ENCODE measurements at places on chromosomes 6 and 20.

DNA sequence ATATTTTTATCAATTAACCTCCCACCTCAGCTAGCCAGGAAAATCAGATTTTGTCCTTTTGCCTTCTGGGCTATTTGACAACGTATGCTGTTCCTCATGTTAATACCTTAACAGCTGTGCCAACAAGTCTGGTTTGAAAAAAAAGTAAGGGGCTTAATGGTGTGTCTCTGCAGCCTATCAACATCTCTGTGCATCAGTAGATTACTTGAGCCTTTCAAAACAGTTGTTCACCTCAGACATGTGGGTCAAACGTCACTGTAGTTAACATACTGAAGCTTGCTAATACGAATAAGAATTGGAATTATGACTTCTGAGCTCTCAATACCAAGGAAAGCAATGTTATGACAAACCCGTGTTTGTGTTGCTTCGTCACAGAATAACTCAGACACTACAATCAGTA, 23.0 kb downstream of the CEP57L1 start:
- no peak for DNase-seq

GRCh38 chr6:11944111-11944510, 68.0 kb upstream of the HIVEP1 start:
- no peak for DNase-seq

GRCh38 chr6:111624401-111625098, 18.9 kb upstream of the TRAF3IP2 start:
- DNase-seq, result no peak

GRCh38 chr6:8434727-8435092, 635 bp downstream of the SLC35B3 start:
- DNase-seq, result no peak

- no peak for DNase-seq
Observed at GRCh38 chr6:147689398-147689797, 180.9 kb downstream of the SAMD5 start.

DNA sequence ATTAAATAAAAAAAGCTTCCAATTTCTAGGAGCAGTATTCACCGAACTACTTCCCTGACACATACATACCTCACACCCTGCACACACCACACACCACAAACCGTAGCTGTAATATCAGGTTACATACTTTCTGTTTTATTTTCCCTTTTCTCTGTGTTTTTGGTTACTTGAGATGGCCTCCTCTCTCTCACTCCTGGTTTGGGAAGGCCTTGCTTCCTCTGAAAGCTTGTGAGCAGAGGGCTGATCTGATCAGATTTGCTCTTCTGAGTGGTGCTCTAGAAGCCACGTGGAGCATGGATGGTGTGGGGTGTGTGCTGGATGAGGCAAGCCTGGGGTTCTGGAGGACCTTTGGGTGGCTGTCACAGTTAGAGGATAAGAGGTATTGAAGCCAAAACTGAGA, 20.9 kb downstream of the UTRN start:
- DNase-seq, result no peak

- DNase-seq, result no peak
Observed at GRCh38 chr6:149054559-149055194, 262.8 kb upstream of the TAB2 start.

GRCh38 chr20:35698298-35699126, 640 bp downstream of the NFS1 start:
- DNase-seq, result no peak

DNA sequence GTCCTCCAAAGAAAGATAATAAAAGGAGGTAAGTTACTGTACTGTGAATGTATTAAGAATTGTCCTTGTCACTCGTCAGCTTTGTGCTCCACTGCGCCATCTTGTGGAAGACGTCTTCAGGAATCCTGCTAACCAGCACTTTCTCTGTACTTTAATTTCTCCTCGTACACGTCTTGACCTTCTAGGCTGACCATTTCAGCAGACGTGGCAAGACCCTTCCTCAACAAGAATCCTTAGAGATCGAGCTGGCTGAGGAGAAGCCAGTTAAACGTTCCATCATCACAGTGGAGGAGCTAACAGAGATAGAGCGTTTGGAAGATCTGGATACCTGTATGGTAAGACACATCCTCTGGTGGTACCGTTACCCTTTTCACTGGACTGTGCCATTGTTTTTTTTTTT, 95.5 kb upstream of the SCGN start:
- peak; percentile 26 for DNase-seq

DNA sequence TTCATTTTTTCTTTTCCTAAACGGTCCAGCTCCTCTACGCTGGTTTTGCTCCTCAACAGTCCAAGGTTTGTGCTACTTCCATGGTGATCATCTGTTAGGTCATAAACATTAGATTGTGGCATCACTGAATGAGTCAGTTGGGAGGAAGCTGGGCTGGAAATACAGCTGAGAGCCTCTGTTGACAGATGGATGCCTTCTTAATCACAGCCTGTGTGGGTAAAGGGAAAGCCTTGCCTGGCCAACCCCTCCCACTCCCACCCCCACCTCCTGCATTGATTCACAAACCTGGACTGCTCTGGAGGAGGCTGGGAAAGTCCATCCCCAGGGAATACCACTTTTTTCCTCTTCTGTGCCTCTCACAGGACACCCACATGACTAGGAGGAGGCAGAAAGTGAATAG, 180.6 kb upstream of the CCN2 start:
- no peak for DNase-seq

DNA sequence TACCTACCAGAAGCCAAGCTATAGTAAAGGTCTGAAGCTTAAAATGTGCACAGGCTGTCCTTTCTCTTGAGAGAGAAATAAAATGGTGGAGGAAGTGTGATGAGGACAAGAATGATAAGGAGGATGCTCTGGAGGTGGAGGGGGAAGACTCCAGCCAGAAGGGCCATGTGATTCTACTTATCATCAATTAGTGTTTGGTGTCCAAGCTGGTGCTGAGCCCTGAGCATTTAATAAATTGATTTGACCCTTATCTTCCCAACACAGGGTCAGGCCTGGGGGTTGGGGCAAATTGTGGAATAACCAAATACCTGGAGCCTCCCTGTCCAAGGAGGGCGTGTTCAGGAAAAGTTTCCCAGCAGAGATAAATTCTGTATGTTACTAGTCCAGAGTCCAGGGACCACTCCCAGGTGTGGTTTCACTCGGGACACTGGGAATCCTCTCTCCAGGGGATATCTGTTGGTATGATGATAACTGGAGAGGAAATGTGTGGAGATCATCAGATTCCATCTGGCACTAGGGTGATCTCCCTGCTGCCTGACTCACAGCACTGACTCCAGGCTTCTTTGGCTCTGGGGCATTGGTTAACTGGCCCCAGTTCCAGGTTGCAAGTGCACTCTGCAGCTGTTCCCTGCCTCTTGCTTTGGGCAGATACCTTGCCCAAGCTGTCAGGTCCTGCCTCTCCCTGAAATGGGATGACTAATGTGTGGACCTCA, 3.8 kb upstream of the MYBL2 start:
- no peak for DNase-seq

DNA sequence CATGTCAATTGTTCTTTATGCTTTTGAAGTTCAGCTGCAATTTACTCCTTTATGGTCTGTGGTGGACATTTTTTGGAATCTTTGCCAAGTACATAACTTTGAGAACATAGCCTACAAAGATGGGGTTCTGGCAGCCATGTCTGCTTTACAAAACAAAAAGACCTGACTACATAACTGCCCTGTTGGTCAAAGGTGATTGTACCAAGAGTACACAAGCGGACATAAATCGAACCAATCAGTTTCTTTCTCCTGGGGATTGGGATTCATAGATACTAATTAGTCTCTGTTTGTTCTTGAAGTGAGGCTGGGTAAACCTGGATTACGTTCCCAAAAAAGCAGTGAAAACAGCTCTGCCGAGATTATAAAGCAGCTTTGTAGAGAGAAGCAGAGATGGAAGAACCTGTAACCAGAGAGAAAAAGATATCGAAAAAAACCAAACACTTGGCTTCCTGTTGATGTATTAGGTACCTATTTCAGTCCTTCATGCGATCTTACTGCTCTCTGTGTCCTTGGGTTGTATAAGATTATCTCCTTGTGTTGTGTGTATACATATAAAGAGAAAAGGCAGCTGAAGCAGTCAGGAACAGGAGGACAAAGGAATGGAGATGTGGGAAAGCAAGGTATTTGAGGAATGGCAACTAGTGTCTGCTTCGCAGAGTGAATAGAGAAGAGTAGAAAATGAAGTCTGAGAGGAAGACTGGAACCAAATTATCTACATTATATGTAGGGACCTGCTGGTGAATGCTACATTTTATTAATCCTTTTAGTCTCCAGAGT, 2.7 kb upstream of the ZFAND3 start:
- DNase-seq, result no peak

GRCh38 chr20:22771706-22772105, 187.3 kb upstream of the FOXA2 start:
- no peak for DNase-seq

DNA sequence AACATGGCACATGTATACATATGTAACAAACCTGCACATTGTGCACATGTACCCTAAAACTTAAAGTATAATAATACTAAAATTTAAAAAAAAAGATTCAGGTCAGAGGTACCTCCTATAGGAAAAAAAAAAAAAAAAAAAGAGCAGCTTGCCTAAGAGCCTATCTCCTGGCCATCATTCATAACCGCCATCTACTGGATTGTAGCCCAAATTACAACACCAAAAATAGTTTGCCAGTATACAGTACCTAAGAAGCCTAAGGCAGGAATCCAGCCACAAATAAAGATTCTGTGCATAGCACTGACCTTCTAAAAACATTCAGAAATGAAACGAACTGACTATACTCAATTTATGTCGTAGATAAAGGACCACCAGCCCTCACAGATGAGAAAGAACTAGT, 438.4 kb upstream of the ADGRB3 start:
- no peak for DNase-seq

Measured in NCI-H1417 treated with DMSO at 0.1 percent for 48 hours (cell line).